ENCODE measurements at places on chromosomes 3 and 15.

- no peak for DNase-seq
Measured at GRCh38 chr15:74175271-74176191, 2.0 kb downstream of the ISLR start.

DNA sequence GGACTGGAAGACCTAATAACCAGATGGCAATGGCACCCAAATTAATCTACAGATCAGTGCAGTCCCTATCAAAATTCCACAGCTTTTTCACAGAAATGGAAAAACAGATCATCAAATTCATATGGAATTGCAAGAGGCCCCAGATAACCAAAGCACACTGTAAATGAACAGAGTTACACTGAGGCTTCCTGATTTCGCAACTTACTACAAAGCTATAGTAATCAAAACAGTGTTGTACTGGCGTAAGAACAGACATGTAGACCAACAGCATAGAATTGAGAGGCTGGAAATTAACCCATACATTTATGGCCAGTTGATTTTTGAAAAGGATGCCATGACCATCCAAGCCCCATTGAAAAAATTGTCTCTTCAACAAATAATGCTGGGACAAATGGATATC, 16.2 kb downstream of the XPC start:
- no peak for DNase-seq

- DNase-seq, result no peak
Measured at GRCh38 chr15:27705056-27705455, 394.1 kb downstream of the OCA2 start.

DNA sequence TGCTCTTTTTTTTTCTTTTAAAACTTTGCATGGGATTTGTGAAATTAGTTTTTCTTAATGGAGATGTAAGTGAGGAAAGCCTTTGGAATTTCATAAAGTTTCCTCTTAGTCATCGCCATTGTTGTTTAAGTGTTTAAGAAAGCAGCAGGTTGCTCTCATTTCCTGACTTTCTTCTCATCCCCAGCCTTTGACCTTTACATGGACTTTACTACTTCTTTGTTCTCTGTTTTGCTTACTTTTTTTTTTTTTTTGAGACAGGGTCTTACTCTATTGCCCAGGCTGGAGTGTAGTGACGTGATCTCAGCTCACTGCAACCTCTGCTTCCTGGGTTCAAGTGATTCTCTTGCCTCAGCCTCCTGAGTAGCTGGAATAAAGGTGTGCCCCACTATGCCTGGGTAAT, 38.6 kb downstream of the FBXL2 start:
- no peak for DNase-seq

DNA sequence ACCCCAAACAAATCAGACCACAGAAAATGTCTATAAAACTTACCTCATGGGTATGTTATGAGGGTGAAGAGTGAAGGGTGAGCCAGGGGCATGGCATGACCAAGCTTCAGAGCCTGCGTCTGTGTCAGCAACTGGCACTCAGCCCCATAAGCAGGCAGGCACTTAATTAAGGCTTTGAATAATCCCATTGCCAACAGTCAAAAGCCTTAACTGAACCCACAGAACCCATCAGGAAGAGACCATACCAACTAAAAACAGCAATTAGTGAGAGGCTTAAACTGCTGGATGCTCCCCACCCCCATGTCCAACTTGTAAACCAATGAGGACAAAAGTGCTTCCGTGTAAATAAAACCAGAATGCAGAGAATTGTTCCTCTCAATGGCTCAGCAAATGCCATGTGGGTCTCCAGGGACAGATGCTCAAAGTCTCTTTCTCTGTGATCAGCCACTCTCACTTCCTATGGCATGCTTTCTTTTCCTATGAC, 126.0 kb downstream of the MYLK start:
- no peak for DNase-seq

- DNase-seq, result no peak
Measured at GRCh38 chr3:79178471-79179180, 589.2 kb downstream of the ROBO1 start.

DNA sequence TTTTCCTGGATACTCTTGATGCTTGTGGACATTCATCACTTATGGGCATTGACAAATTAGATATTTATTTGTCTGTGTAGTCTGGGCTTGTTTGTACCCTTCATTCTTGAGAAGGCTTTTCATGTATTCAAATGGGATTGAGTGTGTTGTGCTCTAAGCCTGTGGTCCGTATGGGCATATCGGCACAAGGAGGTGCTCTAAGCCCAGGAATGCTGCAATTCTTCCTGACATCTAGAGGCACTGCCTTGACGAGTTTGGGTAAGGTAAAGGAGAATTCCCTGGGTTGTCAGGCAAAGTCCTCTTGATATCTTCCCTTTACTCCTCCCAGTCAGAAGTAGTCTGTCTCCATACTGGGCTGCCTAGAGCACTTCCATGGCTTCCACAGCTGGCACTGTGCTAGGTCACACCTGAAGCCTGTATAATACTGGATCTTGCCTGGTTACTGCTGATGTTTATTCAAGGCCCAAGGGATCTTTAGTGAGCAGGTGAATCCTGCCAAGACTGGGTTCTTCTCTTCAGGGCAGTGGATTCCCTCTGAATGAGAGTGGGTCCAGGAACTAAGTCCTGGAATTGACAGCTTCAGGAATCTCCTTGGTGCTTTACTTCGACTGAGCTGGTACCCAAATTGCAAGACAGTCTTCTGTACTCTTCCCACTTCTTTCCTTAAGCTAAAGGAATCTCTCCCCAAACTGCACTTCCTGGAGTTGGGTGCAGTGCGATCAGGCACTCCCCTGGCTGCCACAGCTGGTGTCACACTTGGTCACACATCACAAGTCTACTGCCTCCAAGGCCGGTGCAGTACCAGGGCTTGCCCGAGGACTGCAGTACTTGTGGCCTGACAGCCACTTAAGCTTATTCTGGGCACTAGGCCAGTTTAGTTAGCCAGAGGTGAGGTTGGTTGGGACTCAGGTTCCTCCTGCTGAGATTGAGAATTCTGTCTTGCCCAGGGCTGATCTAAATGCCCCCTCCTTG, 46.0 kb downstream of the GALK2 start:
- DNase-seq, result no peak

DNA sequence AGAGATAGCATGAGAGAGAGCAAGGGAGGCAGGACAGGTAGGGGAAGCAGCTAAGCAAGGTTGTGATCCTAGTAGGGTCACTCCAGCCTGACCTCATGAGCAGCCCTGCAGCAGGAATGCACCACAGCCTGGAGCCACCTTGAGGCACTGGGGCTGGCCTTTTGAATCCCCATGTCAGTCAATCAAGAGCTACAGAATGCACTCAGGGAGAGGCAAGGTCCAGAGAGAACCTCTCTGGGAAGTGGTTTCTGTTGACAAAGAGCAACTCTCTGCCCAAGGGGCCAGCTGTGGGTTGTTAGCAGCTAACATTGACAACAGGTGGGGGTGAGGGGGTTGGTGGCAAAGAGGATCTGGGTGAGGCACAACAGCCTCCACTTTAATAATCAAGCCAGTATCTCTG, 54.6 kb downstream of the TRANK1 start:
- DNase-seq, result no peak

DNA sequence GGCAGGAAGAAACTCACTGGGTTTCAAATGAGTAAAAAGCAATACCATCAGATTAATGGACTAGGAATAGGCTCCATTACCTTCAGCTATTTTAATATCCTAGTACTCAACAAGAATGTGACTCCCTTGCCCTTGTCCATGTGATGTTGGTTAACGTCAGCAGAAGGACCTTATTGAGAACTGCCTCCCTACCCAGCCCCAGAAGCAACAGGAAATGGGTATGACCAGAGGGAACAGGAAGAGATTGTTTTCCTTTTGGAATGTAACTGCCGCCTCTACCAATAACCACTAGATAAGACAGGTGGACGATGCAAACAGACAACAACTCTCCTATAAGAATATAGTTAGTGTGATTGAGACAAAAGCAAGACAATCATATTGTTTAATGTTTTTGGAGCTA, 10.4 kb upstream of the MME start:
- no peak for DNase-seq

DNA sequence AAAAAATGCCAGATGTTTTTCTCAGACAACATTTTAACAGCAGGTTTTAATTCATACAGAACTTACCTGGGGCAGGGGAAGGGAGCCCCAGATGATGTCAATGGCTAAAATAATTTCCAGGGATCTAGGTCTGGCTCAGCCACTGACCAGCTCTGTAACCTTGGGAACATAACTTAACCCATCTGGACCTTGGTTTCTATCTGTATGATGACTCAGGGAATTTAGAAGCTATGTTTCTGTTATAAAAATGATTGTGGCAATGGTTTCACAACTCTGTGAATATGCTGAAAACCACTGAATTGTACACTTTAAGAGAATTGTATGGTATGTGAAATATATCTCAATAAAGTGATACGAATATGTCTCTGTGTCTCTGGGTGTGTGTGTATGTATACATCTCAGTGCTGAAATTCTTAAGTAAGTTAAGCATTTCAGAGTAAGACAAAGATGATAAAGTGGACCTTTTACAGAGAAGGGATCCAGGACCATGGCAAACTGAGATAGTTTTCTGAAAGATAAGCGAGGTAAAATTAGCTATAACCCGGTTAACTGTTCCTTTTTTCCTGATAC, 2.9 kb downstream of the SH3GL3 start:
- no peak for DNase-seq

DNA sequence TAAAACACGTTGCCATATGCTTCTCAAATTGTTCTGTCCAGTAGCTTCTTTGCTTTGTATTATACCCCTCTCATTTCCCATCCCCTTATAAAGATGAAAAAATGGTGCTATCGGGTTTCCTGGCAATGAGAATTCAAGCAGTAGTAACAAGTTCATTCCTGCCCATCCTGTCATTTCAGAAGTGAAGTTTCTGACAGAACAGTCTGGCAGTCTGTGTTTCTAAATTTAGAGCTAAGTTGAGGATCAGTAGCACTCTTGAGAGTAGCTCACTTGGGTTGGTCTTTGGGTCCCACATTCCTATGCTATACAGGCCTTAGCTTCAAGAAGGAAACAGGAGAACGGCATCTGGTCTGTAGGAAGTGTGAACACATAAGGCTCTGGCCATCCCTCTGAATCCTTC, 134.6 kb downstream of the GHSR start:
- DNase-seq, result no peak

- no peak for DNase-seq
Measured at GRCh38 chr3:126664591-126665214, 9.8 kb upstream of the TXNRD3 start.

DNA sequence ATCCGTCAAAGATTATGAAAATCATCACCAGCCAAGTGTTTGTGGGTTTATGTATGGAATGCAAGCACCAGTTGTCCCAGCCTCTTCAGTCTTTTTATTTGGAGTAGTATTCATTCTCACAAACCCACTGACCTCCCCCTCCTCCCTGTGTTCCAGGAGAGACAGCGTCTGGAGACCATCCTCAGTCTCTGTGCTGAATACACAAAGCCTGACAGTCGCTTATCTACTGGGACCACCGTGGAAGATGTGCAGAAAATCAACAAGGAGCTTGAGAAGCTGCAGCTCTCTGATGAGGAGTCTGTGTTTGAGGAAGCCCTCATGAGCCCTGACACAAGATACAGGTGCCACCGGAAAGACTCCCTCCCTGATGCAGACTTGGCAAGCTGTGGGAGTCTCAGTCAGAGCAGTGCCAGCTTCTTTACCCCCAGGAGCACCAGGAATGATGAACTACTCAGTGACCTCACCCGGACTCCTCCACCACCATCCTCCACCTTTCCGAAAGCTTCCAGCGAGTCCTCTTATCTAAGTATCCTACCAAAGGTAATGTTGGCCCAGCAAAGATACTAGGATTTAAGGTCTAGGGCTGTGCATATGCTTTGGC, 54.2 kb downstream of the PHLDB2 start:
- DNase-seq, result no peak

- no peak for DNase-seq
Measured at GRCh38 chr3:58027704-58028317, 19.6 kb downstream of the FLNB start.

DNA sequence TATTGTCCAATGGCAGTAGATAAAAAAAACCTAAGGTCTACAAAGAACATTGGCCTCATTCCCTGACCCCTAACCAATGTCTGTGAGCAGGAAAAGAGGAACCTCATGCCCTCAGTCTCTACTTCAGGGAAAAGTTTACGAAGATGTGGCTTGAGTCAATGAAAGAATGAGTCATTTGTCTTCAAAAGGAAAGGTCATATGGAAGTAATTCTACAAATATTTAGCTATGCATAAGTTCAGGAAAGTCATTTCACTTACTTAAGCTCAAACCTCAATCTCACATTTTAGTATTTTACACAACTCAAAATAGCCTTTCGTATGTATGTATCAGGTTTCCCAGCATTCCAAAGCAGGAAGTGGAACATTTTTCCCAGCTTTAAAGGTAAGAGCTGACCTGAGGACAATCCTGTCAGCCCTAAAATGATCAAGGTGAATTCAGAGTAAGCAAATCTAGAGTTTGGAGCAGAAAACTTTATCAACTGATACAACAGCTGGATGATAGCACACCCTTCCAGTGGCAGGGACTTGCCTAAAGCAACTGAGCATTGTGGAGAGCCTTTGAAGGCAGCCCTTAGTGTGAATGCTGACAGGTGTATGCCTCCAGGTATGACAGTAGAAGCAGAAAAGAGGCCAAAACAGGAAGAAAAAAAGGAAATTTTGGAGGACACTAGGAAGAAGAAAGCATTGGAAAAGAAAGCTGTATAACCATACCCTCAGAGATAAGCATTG, 53.9 kb upstream of the ACKR4 start:
- no peak for DNase-seq

GRCh38 chr3:13504161-13504831, 24.2 kb downstream of the HDAC11 start:
- DNase-seq, result no peak

- no peak for DNase-seq
Measured at GRCh38 chr3:16113704-16114103, 60.8 kb upstream of the GALNT15 start.

DNA sequence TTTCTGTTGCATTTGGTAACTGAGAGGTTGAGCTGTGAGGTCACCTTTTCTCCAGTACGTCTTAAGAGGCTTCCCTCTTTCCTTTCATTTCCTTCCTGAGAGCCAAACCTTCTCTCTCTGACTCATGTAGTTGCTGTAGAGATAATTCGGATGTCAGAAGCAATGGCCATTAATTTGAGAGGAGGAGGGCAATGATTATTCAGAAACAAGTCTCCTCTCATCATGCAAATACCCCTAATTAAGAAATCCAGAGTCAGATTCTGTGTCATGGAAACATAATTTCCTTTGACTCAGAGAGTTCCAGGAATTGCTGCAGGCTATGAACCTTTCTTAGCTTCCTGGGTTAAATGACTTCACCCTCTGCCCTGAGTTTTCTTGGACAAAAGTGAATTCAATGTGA, 59.0 kb upstream of the GSK3B start:
- DNase-seq, result no peak

DNA sequence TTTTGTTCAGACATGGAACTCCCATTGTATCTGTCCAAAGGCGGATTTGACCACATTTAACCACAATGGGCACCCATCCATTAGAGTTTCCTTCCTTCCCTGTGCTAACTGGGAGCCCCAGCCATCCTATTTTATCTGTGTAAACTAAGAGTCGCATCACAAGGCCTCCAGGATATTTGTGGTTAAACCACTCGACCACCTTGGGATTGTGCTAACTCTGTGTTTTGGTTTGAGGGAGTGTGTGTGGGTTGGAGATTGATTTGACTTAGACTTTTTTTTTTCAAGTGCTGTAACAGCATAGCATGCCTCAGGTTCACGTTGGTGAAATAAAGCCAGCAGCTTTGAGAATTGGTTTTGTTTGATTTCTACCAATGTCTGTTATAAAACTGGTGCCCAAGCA, 100.4 kb upstream of the TP63 start:
- no peak for DNase-seq
